Dorsolateral prefrontal cortex (tissue), 122 donors: ENCODE measurements at places on chromosomes 16 and 17. TPM values are rescaled to one million over a fixed set of nuclear protein-coding genes. Genes with fewer than 3 reads are reported as not detected.

Gene CLEC18A
- 4.0 TPM for total RNA-seq

Gene LYRM9
- total RNA-seq, result 29.7 TPM

Gene NT5M
- 16.5 TPM for total RNA-seq

Gene TPPP3
- 61.5 TPM for total RNA-seq

Gene KRTAP2-3
- not detected for total RNA-seq

Gene TBC1D28
- 1.7 TPM for total RNA-seq

Gene EFNB3
- 35.9 TPM for total RNA-seq

Gene GGT6
- not detected for total RNA-seq

Gene CCL4
- 4.4 TPM for total RNA-seq

Gene HOXB6
- total RNA-seq, result not detected

Gene SLC13A5
- total RNA-seq, result 10.2 TPM

Gene SECTM1
- 2.4 TPM for total RNA-seq

Gene MFAP4
- total RNA-seq, result 3.7 TPM

Gene HASPIN
- total RNA-seq, result 0.14 TPM

Gene OR1D2
- total RNA-seq, result not detected

Gene PRDM7
- total RNA-seq, result not detected

Gene PSMC3IP
- total RNA-seq, result 7.7 TPM

Gene SRCIN1
- 139 TPM for total RNA-seq

Gene SLC16A13
- 2.0 TPM for total RNA-seq

Gene GLP2R
- 3.1 TPM for total RNA-seq

Gene CTRL
- 2.9 TPM for total RNA-seq

Gene ZNF597
- total RNA-seq, result 4.3 TPM

Gene CD300E
- total RNA-seq, result 0.14 TPM

Gene CNGB1
- 14.3 TPM for total RNA-seq

Gene ANKFN1
- 6.4 TPM for total RNA-seq

Gene AHSP
- total RNA-seq, result not detected

Gene SPATA32
- total RNA-seq, result not detected

Gene GRAP
- total RNA-seq, result 2.0 TPM
